Stimulated activated CD4-positive, alpha-beta T cell treated with anti-CD3 and anti-CD28 coated beads, TNF-alpha, amount 100 ng/mL, for 4 hours (primary cell): ENCODE measurements at places on chromosomes 13 and 19.

DNA sequence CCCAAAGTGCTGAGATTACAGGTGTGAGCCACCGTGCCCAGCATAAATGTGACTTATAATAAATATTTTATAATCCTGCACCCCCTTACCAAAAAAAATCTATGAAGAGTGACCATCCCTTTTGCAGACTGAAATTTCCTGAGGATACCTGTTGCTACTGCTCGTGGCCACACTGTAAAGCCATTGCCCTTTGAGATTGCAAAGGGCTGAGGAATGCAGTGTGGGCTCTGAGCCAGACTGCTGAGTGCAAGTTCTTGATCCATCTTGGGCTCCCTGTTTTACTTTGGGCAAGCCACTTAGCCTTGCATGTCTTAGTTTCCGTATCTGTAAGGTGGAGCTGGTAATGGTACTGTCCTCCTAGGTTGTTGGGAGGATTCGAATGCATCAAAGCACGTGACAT, 23.4 kb downstream of the SIPA1L3 start:
- no peak for DNase-seq

DNA sequence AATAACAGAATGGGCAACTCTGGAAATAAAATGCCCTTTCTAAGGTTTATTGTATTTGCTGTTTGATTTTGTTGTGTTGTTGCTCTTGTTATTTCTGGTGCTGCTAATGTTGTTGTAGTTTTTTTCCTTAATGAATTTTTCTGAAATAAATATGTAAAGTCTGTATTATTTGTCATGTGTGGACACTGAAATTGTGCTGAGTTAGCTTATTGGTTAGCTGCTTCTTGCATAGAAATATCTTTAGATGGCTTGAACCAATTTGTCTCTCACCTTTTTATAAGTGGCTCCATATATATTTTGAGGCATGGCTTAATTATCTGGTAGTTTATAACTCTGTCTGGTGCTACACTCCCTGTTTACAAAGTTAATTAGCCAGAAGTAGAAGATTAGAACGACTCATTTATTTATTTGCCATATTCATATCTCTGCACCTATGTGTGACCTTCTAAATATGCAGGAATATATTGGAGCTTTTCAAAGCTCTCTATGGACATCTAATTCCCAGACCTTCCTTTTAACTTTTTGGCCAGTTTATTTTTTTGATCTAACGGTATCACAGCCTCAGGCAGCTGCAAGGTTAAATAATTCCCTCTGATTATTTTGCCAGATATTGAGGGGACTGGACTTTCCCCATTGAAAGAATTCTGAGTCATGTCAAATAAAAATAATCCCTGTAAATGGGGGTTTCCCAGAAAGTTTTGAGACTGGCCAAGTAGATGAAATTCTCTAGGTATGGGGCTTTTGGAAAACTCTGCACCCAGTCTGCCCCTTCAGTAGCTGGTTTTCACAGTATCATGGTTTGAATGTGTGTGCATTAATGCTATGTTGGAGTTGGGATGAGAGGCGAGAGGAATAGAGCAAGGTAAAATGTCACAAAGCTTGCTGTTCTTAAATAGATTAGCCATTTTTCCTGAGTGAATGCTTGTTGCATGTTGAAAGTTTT, 1331.7 kb upstream of the MIR17HG start:
- no peak for DNase-seq

DNA sequence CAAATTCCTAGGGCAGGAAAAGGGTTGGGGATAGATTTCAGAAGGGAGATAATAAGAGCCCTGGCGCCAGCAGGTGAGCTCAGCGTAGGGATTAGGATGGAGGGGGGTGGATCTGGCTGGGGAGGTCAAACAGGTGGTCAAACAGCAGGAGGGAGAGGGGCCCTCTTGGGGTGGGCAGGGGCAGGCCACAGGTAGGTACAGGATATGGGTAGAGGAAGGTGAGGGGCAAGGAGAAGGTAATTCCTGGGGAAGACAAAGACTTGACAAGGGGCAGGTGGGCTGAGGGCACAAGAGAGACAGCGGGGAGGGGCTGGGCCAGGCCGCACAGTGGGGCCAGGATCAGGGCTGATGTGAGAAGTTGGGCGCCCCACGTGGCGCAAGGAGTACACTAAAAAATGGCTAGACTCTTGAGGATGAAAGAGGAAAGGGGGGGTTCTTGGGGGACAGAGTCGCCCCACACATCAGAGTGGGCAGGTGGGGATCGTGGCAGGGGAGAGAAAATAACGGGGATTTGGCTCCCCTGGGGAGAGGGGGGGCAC, 713 bp downstream of the KRI1 start:
- DNase-seq, result no peak

- no peak for DNase-seq
These were observed 55.9 kb upstream of the RANBP3 start for GRCh38 chr19:6033744-6034264.

- DNase-seq, result no peak
These were observed 44.3 kb upstream of the ENOX1 start for GRCh38 chr13:43831088-43831487.

GRCh38 chr19:16945364-16945714, 56.5 kb downstream of the F2RL3 start:
- no peak for DNase-seq

GRCh38 chr13:79966059-79966458, 374.9 kb downstream of the SPRY2 start:
- no peak for DNase-seq
